Right ventricle myocardium superior (tissue), 1 donor: ENCODE measurements at places on chromosomes 4 and X.

DNA sequence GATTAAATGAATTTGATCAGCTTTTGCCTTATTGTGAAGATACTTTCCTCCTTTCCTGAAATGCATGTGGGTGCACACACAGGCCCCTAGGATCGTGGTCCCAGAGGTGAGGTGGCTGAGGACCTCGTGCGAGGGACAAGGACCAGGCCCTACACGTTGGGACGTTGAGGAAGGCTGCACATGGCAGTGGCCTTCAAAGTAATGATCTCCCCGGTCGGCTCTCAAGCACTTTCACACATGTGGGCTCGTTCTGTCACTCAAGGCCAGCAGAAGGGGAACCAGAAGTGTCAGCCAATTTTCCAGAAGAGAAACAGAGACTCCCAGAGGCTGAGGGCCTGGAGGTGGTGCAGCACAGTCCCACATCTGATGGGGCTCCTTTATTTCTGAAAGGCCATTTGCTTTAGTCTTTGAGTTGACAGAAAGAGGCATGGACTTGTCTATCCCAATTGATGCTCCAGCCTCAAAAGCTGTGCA, 196.8 kb downstream of the AFAP1 start:
- peak; percentile 39 for DNase-seq

DNA sequence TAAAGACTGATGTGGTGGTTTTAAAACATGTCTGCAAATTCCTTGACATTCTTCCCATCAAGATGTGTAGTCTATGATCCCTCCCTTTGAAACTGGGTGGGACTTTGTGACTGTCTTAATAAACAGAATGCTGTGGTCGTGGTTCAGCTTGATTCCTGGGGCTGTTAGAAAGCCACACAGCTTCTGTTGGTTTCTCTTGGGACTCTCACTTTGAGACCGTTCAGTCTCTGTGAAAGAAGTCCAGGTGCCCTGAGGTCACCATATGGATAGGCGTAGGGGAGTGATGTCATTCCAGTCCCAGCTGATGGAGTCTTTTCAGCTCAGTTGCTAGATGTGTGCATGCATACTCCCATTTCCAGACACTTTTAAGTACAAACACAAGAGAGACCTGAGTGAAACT, 216.6 kb downstream of the KDR start:
- no peak for DNase-seq

GRCh38 chrX:97587171-97587570, 703.5 kb downstream of the RPA4 start:
- DNase-seq = no peak

- DNase-seq = no peak
These were observed 287.8 kb downstream of the ZNF674 start for GRCh38 chrX:46257451-46257879.

GRCh38 chr4:67700738-67701516, at the start of gene UBA6:
Gene UBA6, minus strand, starts transcription at chr4:67701155. Its CDS starts 36 bp downstream, at chr4:67701119.
- DNase-seq = peak; percentile 97

DNA sequence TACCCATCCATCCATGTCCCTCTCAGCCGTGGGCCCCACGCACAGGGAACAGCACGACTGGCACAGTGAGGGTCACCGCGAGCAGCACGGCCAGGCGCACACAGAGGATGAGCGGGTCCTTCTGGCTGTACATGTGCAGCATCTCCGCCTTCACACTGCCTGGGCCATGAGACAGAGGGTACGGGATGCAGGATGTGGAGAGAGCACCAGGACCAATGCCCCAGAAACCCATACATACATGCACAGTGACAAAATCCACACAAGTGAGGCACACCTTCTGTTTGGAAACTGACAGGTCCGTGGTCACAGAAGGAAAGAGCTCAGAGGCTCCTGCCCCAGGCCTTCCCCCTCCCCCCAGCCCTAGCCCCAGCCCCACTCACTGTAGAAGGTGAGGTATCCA, 9.5 kb downstream of the SLC38A5 start:
- DNase-seq = no peak

GRCh38 chr4:2036866-2037265, 22.3 kb upstream of the NAT8L start:
- DNase-seq = no peak

GRCh38 chrX:68936126-68936525, 107.3 kb downstream of the EFNB1 start:
- DNase-seq = no peak

DNA sequence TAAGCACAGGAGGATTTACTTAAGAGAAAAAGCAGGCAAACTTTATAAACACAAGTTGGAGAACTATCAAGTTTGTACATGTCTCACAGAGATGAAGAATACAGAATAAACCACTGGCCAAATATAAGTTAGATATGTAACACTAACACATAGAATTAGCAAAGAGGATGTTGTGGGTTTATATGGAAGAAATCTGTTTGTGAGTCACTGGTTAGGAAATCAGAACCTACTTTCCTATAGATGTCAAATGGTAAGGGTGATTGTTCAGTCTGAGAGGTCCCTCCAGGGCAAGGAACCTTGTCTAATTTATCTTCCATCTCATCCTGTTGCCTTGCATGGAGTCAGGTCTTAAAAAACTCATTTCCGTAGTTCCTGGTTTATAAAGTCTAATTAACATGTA, 14.8 kb upstream of the ART3 start:
- no peak for DNase-seq

DNA sequence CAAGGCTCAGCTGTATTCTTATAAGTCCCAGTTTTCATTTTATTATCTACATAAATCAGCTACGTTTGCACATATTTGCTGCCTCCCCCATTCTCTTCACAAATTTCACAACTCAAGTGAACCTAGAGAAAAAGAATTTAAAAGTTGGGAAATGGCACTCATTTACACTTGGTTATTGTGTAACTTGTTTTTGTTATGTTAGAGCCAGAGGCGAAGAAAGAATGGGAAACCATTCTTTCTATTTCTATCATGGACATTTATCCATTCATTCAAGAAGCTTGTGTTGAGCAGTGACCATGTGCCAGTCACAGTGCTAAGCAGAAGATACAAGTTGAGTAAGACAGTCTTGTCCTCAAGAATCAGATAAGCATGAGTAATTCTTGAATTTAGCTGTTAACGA, 13.5 kb downstream of the LIAS start:
- DNase-seq = no peak

DNA sequence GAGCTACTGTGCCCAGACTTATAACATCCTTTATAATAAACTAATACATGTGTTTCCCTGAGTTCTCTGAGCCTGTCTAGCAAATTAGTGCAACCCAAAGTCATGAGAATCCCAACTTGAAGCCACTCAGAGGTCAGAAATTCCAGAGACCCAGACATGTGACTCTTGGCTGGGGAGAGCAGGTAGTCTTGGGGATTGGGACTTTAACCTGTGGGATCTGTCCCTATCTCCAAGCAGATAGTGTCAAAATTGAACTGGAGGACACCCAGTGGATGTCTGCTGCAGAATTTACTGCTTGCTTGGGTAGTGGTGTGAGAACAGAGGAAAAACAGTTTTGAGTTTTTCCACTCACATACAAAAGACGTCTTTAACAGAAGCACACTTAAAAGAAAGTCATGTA, 26.4 kb downstream of the ELOVL6 start:
- no peak for DNase-seq

GRCh38 chr4:1870328-1870577, 940 bp upstream of the NSD2 start:
- peak; percentile 92 for DNase-seq

GRCh38 chrX:71227370-71228062, 4.5 kb downstream of the GJB1 start:
- DNase-seq = no peak

- DNase-seq = no peak
These were observed 21.4 kb upstream of the SCRG1 start for GRCh38 chr4:173420324-173420752.

DNA sequence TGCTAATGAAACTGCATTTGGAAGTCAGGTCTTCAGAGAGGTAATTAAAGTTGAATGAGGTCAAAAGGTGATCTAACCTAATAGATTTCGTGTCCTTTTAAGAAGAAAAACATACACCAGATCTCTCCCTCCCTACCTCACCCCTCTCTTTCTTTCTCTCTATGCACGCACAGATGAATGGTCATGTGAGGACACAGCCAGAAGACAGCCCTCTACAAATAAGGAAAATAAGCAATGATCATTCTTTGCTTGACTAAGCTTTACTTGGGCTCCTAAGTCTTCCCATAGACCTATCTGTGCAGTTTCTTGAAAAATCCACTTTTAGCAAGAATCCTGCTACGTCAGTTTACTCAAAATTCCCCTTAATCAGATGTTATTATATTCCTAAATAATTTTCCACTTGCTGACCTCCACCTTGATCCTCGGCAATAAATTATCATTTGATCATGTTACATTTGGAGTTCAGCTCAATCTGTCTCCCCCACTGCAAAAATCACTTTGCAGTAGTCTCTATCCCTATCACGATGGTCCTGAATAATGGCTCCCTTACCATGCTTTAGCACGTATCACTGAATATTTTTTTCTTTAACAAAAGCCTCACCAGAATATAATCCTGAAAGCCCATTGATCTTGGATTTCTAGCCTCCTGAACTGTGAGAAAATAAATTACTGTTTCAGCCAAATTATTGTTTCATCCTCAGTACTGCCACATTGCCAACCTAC, 527.3 kb downstream of the GABRG1 start:
- no peak for DNase-seq

DNA sequence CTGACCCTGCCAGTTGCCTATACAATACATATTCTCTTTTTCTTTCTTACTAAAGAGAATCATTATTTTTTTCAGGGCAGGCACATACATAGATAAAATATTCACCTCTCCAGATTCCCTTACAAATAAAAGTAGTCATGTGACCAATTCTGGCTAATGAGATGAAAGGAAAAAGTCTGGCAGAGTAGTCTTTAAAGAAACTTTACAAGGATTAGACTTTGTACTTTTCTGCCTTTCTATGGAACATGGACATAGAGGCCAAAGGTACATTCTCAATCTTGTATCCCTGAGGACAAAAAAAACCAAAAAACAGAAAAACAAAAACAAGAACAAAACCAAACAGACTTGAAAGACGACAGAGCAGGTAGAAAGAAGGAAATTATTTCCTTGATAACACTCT, 75.6 kb downstream of the DCK start:
- DNase-seq = no peak

GRCh38 chr4:184169225-184169867, 48.3 kb downstream of the ENPP6 start:
- DNase-seq = no peak

GRCh38 chrX:129347291-129347690, 176.0 kb downstream of the SMARCA1 start:
- no peak for DNase-seq

DNA sequence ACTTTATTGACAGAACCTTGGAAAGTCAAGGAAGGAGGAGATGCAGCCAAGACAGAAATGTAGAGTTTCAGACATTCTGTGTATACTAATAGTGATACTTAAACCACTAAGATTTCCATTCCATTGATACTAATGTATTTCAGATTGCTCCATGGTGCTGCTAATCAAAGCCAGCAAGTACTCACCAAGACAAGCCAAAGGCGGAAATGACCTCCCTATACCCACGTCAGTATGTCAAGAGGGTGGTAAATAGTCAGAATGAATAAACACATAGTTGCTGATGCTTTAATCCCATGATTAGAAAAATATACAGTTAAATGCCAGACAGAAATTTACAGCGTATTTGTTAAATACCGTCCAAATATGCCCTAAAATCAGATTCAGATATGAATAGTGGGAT, 417.8 kb upstream of the INTU start:
- DNase-seq = no peak

DNA sequence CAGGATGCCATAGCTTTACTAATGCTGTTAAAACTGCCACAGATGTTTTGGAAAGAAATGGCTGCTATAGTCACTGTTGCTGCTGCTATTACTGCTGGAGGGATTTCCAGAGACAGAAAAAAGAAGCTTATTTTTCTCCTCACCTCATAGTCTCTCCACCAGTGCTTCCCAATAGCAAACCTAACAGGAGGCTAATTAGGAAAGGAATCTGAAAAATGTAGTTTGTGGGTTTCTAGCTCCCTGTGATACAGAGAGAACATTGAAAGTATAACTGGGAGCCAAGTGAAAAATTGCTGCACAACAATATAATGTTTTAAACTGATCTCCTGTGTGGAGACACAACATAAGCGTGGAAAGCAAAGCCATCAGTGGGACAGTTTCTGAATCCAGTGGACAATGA, 8.6 kb upstream of the TSPAN7 start:
- no peak for DNase-seq

- DNase-seq = no peak
These were observed 116.0 kb downstream of the PACRGL start for GRCh38 chr4:20816287-20816686.

- DNase-seq = no peak
These were observed at the start of gene GLRA3 for GRCh38 chr4:174828845-174829701. Gene GLRA3, minus strand, starts transcription at chr4:174829247. Its CDS starts 436 bp downstream, at chr4:174828811.

GRCh38 chr4:139552517-139553307, 3.3 kb downstream of the SETD7 start:
- DNase-seq = no peak

DNA sequence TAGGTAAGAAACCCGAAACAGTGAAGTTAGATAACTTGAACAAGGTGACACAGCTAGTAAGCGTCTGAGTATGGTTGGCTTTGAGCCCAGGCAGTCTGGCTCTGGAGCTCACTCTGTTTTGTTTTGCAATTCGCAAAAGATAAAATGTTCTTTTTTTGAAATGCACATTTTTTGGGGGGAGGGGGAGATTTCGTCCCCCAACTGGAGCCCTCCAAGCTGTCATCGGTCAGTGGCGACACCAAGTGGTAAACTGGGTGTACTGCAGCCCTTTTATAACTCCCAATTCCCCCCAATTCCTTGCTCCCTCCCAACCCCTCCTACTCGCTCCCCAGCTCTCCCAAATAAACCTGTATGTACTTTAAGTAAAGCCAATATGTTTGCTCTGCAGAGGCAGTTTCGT, 2.8 kb upstream of the CLCN5 start:
- DNase-seq = peak; percentile 53

DNA sequence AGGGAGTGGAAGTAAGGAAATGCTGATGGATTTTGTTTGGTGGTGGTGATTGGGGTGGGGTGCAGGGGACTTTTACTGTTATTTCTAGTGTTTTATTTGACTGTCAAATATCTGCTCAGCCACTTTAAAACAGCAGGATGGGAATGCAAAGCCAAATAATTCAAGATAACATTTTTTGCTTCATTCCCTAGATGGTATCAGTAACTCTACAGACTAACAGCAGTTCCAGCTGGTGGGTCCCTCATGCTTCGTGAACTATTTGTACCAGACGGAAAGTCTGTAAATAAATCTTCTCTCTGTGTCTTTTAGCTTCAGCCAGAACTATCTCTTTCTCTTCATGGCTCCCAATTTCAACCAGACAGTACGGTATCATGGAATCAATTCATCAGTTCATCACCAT, 27.5 kb downstream of the GPR143 start:
- DNase-seq = no peak

GRCh38 chr4:71470524-71470923, 131.7 kb downstream of the SLC4A4 start:
- no peak for DNase-seq

GRCh38 chr4:141416219-141416618, 195.5 kb downstream of the ZNF330 start:
- DNase-seq = no peak

- DNase-seq = no peak
These were observed 123.5 kb upstream of the WDR1 start for GRCh38 chr4:10239982-10240654.
